ENCODE measurements at places on chromosomes 16 and 17.

DNA sequence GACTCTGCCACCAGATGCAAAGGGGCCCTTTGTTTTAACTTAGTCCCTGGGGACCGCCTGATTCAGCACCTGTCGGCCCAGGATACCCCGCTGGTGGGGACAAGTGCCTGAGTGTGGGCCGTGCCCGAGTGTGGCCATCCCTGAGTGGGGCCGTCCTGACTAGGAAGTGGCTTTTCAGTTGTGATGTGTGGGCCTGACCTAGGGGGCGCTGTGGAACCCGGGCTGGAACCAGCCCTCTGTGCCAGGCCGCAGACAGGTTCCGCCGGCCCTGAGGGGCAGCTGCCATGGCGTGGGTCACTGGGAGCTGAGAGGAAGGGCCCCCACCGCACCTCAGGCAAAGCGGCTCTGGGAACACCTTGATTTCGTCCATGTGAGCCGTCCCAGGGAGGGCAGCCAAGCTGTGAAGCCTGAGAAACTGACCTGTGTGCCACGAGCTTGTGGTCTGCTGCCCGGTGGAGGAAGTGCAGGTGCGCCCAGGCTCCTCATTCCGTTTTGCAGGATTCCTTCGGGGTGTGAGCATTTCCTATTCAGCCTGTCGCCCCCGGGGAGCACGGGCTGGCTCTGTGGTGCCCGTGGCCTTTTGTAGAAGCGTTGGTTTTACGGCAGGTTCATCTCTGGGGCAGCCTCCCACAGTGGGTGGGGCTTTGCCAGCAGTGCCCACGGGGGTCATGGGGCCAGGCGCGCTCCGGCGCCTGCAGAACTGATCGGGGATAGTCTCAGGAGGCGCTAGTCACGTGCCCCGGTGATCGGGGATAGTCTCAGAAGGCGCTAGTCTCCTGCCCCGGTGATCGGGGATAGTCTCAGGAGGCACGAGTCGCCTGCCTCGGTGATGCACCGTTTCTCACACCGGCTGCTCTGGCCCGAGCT, 5.3 kb downstream of the RPL13 start:
- peak; percentile 13 for DNase-seq

- no peak for DNase-seq
Measured at GRCh38 chr16:70638814-70639792, 7.3 kb upstream of the IL34 start.

- DNase-seq: no peak
Measured at GRCh38 chr16:73558219-73558618, 510.3 kb upstream of the ZFHX3 start.

DNA sequence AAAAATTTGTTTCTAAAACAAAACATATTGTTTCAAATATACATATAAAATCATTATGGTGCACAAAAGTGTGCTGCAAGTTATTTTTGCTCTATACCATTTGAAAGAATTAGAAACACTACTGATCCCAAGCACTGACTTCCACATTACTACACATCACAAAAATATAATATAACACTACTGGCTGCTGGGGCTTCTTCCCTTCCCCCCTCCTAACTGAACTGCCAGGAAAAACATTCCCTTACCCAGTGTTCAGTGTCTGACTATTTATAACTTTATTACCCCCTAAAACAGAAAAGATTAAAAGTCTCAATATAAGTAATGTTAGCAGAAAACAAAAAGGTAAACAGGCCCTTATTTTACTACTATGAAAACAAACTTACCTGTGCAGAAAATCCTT, 36.9 kb downstream of the GPATCH8 start:
- no peak for DNase-seq

DNA sequence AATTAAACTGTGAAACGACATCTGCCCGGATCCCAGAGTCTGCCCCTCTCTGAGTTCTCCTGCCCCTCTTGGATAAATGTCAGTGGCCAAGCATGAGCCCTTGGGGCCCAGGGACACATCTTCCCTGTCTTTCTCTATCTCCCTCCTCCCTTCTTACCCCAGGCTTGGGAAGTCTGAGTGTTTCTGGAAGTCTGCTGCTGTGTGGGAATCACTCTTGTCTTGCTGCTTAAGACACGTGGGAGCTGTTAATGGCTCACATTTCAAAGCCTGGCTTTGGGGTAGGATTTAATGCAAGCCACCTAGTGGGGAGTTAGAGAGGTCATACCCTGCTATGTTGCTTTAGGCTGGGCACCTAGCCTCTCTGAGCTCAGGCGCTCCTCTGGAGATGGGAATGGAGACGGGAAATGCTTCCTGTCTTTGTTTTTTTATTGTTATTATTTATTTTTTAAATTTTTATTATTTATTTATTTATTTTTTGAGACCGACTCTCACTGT, 218.5 kb upstream of the CIBAR2 start:
- DNase-seq: no peak

- no peak for DNase-seq
Measured at GRCh38 chr16:9941245-9941644, 241.0 kb downstream of the GRIN2A start.

- DNase-seq: no peak
Measured at GRCh38 chr16:70777973-70778406, 23.0 kb downstream of the VAC14 start.

GRCh38 chr16:814974-815373, 14.4 kb upstream of the GNG13 start:
- no peak for DNase-seq

DNA sequence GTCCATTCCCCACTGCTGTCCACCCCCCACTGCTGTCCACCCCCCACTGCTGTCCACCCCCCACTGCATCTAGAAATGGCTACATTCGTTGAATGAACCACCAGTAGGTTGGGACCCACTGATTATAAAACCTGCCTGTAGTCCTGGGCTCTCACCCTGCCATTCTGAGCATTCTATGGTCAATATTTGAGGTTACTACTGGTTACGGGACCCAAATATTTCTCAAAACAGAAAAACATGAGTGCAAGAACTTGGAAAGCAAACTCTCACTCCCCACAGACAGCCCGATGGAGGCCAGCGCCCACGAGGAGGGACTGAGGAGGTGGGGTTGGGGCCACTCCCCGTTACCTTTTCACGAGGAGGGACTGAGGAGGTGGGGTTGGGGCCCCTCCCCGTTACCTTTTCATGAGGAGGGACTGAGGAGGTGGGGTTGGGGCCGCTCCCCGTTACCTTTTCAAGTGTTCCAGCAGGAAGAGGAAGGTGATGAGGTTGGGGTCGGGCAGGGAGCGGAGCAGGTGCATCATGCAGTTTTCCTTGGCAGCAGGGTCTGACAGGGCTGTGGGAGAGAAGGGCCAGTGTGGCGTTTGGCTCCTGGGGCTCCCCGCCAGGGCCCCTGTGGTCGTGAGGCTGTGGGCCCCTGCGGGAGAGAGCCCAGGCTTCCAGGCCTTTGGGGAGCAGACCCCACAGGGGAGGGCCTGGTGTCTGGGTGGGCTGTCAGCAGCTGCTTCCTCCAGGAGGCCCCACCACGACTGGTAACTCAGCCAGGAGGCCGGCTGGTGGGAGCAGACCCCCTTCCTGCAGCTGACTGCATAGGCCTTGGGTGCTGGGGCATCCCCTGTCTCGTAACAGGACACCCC, 12.5 kb downstream of the TIMM22 start:
- DNase-seq: no peak

DNA sequence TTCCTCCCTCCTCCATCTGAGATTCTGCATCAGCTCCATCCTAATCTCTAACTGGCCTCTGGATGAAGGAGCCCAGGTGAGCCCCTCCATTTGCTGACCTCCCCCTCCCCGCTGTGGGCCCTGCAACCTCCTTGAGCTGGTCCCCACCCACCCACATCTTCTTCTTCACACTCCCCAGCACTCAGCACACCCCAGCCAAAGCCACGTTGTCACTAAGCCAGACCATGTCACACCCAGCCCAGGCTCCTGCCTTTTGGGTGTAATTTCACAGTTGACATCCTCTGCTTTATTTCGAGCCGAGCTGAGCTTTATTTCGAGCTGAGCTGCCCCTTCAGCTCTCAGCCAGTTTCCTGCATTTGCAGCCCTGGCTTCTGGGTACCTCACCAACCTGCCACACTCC, 282.7 kb upstream of the TNRC6C start:
- no peak for DNase-seq

DNA sequence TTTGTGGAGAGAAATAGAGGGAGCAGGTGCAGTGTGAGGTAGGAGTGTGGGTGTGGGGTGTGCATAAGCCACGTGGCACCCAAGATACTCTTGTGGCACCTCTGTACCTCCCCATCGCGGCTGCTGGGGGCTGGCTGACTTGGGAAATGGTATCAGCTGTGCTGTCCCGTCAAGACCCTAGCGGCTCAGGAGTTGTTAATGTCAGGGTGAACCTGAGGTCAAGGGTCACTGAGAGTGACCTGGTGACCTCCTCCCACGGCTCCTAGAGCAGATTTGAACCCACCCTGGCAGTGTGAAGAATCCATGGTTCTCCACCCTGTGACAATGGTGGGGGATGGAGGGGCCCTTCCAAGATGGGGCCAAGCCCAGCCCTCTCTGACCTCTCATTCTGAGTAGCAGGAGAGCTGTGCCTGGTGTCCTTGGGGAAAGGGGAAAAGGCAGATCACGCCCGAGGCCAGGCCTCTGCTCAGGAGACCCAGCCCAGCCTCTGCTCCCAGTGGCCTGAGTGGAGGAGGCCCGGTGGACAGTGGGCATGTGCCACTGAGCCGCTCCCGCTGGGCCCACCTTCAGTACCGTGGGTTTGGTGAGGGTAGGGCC, 3.0 kb upstream of the WFIKKN2 start:
- no peak for DNase-seq

DNA sequence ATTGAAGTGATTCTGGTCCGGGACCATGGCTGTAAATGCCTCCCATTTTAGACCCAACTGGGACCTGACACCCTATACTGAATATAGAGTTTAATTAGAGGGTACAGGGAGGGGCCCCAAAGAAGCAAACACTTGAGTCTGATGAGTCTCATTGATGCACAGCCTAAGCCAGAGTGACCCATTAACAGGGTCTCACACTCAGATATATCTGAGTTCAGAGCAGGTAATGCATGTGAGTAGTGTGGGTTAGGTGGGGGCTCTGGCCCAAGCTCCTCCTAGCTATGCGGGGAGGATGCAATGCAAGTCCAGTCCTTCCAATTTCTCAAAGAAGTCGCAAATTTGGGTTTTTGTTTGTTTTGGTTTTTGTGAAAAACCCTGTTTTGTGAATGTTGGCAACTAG, 17.1 kb upstream of the MARCHF10 start:
- no peak for DNase-seq

DNA sequence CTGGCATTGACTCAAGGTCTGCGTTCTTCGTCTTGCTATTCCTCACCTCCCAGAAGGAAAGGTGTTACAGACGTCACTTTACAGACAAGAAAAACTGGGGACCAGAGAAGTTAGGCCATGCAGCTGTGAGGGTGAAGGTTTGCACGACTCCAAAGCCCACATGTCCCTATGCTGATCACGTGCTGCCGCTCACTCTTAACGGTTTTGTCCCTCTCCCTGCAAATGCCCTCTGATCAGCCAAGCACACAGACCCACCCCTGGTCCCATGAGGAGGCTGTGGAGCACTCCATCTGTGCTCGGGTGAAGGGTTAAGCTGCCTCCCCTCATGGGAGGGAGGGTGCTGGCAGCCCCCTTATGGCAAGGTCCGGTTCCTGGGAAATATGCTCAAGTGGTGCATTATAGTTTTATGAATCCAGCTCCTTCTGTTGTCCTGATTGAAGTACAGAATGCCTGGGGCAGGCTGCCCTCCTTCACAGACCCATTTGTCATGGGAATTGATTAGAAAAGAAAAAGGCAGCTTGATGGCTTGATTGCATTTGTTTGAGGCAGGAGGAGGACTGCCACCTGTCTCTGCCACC, 18.8 kb downstream of the CCDC182 start:
- DNase-seq: no peak

GRCh38 chr17:42673885-42674754, 2.7 kb downstream of the PLEKHH3 start:
- no peak for DNase-seq

DNA sequence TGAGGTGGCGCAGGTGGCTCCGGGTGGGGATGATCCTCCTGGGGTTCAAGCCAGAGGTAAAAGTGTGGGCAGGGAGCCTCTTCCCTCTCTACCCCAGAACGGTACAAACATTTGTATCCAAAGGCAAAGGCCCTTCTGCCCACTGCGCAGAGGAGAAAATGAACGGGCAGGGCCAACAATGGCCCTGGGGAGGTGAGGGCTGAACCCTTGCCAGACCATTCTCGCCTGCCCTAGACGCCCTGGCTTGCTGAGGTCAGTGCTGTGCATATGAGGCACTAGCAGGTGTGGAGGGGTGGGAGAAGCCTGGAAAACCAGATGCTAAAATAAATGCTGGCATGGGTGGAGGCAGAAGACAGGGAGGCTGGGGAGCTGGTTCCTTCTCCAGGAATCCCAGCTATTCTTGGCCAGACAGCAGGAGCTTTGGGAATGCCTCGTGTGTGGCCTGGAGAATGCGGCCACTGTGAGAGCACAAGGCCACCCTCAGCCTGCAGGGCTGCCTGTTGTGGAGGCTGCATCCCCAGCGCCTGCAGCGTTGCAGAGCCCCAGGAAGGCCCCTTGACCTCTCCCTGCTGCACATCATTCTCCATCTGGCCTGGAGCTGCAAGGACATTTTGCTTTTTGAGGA, 4.5 kb downstream of the C17orf50 start:
- DNase-seq: no peak

- DNase-seq: peak; percentile 46
Measured at GRCh38 chr16:4414187-4414917, 2.0 kb downstream of the CORO7 start.

DNA sequence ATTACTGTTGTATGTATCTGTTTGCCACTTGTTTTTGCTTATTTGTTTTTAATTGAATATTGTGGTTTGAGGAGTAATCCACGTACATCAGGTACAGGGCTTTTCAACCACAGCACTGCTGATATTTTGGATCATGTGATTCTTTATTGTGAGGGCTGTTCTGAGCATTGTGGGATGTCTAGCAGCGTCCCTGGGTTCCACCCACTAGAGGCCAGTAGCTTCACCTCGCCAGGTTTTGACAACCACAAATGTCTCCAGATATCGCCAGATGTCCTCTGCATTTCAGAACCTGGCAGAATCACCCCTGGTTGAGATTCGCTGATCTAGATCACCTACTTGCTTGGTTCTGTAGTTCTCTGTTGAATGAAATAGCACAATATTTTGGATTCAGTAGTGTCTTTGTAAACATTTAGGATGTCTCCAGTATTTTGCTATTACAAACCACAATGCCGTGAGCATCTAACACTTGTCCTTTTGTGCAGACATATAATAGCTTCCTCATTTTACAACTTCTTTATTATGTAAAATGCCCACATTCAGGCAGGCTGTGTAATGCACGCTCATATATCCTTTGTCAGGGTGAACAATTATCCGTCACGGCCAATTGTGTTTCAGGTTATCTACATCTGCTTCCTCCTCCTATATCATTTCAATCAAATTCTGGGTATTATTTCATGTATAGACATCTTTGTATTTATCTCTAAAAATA, 380.3 kb downstream of the SNX29 start:
- DNase-seq: no peak

- no peak for DNase-seq
Measured at GRCh38 chr17:75806822-75807500, 22.4 kb downstream of the UNK start.

- no peak for DNase-seq
Measured at GRCh38 chr17:73747221-73748002, 103.2 kb upstream of the SDK2 start.

- no peak for DNase-seq
Measured at GRCh38 chr16:72794319-72794718, 253.6 kb downstream of the ZFHX3 start.
